DMS79 treated with DMSO at 0.1 percent for 48 hours (cell line): ENCODE measurements at places on chromosomes 4 and X.

DNA sequence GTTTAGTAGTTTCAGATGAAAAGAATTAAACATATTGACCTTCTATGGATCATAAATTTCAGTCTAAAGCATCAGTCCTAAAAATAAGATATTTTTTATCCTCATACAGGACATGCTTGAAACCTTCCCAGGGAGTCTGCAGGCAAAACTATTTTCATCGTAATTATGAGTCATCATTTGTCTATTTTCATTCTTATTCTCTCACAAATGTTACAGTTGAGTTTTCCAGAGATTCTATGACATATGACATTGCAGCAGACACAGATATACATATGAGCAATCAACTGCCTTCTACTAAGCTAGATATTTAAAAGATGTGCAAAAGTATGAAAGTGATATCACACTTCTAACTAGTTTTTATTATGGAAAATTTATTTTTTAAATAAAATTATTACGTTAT is 398.0 kb downstream of the MAGEB5 start:
- no peak for DNase-seq

GRCh38 chr4:106809076-106809475 is 227.0 kb downstream of the DKK2 start:
- DNase-seq, result no peak

GRCh38 chrX:140440876-140441275 is 64.0 kb downstream of the SOX3 start:
- DNase-seq, result no peak

GRCh38 chr4:95388911-95389310 is 159.9 kb downstream of the UNC5C start:
- DNase-seq, result no peak

DNA sequence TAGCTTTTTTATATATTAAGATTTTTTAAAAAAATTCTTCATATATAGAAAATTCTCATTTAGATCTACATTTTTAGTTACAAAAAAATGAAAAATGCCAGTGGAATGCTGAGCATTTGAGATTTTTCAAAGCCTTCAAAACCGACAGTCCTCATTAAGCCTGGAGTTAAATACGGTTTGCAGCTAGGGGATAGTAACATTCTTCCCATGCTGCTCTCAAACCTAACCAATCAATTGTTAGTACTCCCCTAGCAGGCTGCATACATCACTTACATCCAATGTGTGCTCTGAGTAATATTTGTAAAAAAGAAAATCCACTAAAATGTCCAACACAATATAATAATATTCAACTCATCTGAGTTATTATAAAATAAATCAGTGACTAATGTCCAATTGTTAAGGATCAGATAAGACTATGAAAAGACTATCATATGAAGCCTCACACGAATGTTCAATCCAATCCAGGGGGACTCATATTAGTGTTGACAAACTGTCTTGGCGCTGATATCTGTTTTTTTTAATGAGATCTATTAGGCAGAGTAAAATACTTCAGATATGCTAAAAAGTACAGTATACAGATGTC is 227.6 kb upstream of the MAB21L2 start:
- DNase-seq, result no peak
